ENCODE measurements at places on chromosomes 12 and 14. TPM values are rescaled to one million over a fixed set of nuclear protein-coding genes. Genes with fewer than 3 reads are reported as not detected.
A peak's percentile ranks its signal among the peaks of the same experiment; 100 is the strongest.

- no peak overlapping the region for H3K4me3 ChIP-seq
- DNase-seq: no peak
- no peaks in the 10 kb centered on the region for H3K27me3 ChIP-seq
- H3K4me1 ChIP-seq: peaks cover 5% of the 10 kb centered on the region
- no peak overlapping the region for H3K27ac ChIP-seq
- H3K36me3 ChIP-seq: no peaks in the 10 kb centered on the region
These were observed 28.7 kb upstream of the LRP1-AS start for GRCh38 chr12:57176139-57176477.

GRCh38 chr12:111993292-111994150, 19.4 kb downstream of the TMEM116 start:
- no peaks in the 10 kb centered on the region for H3K27me3 ChIP-seq
- no peaks in the 10 kb centered on the region for H3K36me3 ChIP-seq
- no peaks in the 10 kb centered on the region for H3K4me1 ChIP-seq
- no peak overlapping the region for H3K4me3 ChIP-seq

DNA sequence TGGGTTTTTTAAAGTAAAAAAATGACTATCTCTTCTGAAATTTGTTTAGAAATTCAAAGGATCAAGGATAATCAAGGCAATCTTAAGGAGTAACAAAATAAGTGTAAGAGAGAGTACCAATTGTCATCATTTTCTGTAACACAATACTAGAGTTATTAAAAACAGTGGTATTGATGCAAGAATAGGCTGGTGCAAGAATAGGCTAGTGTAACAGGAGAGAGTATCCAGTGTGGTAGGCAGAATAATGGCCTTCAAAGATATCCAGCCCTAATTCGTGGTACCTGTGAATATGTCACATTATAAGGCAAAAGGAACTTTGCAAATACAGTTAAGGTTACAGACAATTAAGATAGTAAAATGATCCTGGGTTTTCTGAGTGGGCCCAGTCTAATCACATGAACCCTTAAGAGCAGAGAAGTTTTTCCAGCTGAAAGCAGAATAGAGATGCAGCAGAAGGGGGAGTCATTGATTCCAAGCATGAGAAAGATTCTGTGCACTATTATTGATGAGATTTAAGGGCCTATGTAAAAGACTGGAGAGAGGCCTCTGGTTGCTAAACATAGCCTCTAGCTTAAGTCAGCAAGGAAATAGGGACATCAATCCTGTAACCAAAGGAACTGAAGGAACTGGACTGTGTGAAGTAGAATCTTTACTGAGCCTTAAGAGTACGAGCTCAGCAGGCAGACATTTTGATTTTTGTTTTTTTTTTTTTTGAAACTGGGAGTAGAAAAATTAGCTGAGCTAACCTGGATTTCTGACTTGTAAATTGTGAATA, 134.1 kb downstream of the GPHN start:
- no peaks in the 10 kb centered on the region for H3K27me3 ChIP-seq
- H3K4me1 ChIP-seq: no peaks in the 10 kb centered on the region
- no peak for DNase-seq
- no peaks in the 10 kb centered on the region for H3K36me3 ChIP-seq
- no peak overlapping the region for H3K4me3 ChIP-seq
- H3K27ac ChIP-seq: no peak overlapping the region

DNA sequence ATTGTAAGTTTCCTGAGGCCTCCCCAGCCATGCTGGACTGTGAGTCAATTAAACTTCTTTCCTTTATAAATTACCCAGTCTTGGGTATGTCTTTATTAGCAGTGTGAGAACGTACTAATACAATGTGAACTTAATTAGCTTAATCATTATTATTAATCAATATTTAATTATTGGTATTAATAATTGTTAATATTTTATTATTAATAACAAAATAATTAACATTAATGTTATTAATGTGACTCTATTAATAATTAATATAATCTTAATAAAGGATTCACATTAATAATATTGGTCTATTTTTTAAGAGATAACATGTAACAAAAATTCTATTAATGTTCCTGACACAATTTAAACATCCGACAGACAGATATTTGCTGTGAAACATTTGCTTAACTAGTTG, 164.9 kb upstream of the ATF7IP start:
- no peak overlapping the region for H3K4me3 ChIP-seq
- no peak for DNase-seq
- H3K27me3 ChIP-seq: no peaks in the 10 kb centered on the region
- no peaks in the 10 kb centered on the region for H3K4me1 ChIP-seq
- no peaks in the 10 kb centered on the region for H3K36me3 ChIP-seq

- no peaks in the 10 kb centered on the region for H3K36me3 ChIP-seq
- no peaks in the 10 kb centered on the region for H3K27me3 ChIP-seq
- H3K4me1 ChIP-seq: no peaks in the 10 kb centered on the region
- no peak overlapping the region for H3K4me3 ChIP-seq
These were observed 166.6 kb downstream of the KTN1 start for GRCh38 chr14:55746558-55746957.

- H3K27ac ChIP-seq: no peak overlapping the region
- no peak for DNase-seq
- H3K4me3 ChIP-seq: no peak overlapping the region
- H3K36me3 ChIP-seq: no peaks in the 10 kb centered on the region
- H3K4me1 ChIP-seq: no peaks in the 10 kb centered on the region
These were observed 16.1 kb upstream of the SUSD6 start for GRCh38 chr14:69595336-69595735.

- H3K4me1 ChIP-seq: no peaks in the 10 kb centered on the region
- no peaks in the 10 kb centered on the region for H3K27me3 ChIP-seq
- no peaks in the 10 kb centered on the region for H3K36me3 ChIP-seq
- H3K4me3 ChIP-seq: no peak overlapping the region
- DNase-seq: no peak
These were observed 32.6 kb upstream of the DAAM1 start for GRCh38 chr14:59155886-59156285.

DNA sequence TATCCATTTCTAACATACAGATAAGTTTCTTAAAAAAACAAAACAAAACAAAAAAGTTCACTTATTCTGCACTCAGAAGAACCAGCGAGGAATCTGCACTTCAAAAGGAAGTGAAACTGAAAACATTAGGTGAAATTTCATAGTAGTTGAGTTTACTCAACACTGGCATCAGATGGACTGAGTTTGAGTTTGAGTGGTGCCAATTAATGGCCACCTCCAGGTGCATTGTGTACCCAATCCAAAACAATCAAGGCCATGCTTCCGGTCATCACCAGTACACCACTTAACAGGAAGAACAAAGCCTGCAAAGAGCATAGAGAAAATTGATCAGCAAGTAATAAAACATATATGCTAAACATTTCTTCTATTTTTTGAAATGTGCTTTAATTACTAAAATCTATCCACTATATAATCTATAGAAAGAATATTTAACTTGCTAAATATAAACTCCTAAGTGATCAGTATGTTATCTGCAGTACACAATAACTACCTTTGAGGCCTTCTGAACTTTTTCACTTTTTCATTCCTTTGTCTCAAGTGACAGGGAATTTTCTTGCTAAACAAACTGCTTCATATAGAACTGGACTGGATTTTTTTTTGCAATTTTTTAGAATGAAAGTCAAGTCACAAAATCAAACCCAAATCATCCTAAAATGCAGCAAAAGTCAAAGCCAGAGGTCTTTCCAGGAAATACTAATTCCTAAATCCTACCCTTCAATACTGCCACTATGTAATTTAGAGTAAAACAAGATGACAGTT, 11.5 kb downstream of the SLC38A2 start:
- H3K27me3 ChIP-seq: no peaks in the 10 kb centered on the region
- DNase-seq: no peak
- no peak overlapping the region for H3K27ac ChIP-seq
- H3K36me3 ChIP-seq: no peaks in the 10 kb centered on the region
- no peaks in the 10 kb centered on the region for H3K4me1 ChIP-seq

GRCh38 chr12:11896417-11896929, 174.3 kb upstream of the BCL2L14 start:
- H3K27ac ChIP-seq: no peak overlapping the region
- no peaks in the 10 kb centered on the region for H3K36me3 ChIP-seq
- no peak overlapping the region for H3K4me3 ChIP-seq
- no peaks in the 10 kb centered on the region for H3K27me3 ChIP-seq
- DNase-seq: no peak
- H3K4me1 ChIP-seq: peaks cover 2% of the 10 kb centered on the region

GRCh38 chr12:14126692-14127091, 145.3 kb upstream of the GRIN2B start:
- no peak overlapping the region for H3K4me3 ChIP-seq
- H3K27me3 ChIP-seq: no peaks in the 10 kb centered on the region
- H3K4me1 ChIP-seq: no peaks in the 10 kb centered on the region
- no peak for DNase-seq

GRCh38 chr14:69612014-69612782, 802 bp downstream of the SUSD6 start:
- peak overlapping the region; percentile 62 for H3K4me3 ChIP-seq
- H3K27ac ChIP-seq: peak overlapping the region; percentile 87
- no peaks in the 10 kb centered on the region for H3K36me3 ChIP-seq
- H3K4me1 ChIP-seq: peaks cover 14% of the 10 kb centered on the region
- peak; percentile 55 for DNase-seq
- H3K27me3 ChIP-seq: no peaks in the 10 kb centered on the region

GRCh38 chr14:64005822-64006221, 153.0 kb downstream of the SYNE2 start:
- H3K27me3 ChIP-seq: no peaks in the 10 kb centered on the region
- H3K36me3 ChIP-seq: no peaks in the 10 kb centered on the region
- peaks cover 2% of the 10 kb centered on the region for H3K4me1 ChIP-seq
- no peak overlapping the region for H3K27ac ChIP-seq

DNA sequence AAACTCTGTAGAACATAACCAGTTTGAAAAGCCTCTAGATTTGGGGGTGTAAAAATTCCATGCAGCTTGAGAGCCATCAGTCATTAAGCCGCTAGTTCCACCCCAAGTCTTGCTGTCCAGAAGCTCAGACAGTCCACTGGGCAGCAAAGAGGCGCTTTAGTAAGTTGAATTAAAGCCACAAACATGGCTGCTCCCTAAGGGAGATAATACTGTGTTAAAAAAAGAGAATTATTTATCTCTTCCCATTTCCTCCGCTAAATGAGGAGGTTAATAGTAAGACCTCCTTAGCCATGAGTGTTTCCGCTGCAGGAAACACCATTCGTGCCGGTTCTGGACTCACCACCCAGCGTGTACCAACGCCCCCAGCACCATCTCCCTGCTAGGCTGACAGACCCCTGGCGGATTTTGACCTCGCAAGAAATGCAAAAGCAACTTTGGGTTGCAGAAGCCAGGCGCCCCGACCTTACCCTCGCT, 536 bp downstream of the TM7SF3 start:
- no peak for DNase-seq
- peaks cover 9% of the 10 kb centered on the region for H3K4me1 ChIP-seq
- no peaks in the 10 kb centered on the region for H3K36me3 ChIP-seq

DNA sequence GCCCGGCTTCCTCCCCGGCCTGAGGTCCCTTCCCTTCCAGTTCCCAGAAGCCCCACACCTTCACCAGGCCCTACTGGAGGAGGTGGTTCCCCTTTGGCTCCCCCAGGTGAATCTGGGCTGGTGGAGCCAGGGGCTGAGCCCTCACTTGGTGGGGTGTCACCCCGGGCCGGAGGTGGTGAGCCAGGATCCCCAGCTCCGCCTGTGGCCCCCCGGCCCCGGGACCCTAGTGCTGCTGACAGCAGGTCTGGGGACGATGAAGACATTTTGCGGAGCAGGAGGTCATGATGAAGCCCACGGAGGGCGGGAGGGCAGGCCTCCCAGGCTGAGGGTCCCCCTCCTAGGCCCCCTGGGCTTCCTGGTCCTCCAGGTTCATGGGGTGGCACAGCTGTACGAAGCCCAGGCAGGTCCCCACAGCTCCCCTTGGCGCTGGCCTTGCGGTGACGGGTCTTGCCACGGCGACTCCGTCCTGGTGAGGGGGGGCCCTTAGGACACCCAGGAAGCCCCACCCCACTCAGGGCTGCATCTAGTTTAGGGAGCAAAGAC, 16.6 kb downstream of the MAP3K12 start:
- no peak overlapping the region for H3K27ac ChIP-seq
- no peak for DNase-seq
- peaks cover 2% of the 10 kb centered on the region for H3K4me1 ChIP-seq
- H3K4me3 ChIP-seq: no peak overlapping the region
- H3K27me3 ChIP-seq: no peaks in the 10 kb centered on the region
- no peaks in the 10 kb centered on the region for H3K36me3 ChIP-seq

DNA sequence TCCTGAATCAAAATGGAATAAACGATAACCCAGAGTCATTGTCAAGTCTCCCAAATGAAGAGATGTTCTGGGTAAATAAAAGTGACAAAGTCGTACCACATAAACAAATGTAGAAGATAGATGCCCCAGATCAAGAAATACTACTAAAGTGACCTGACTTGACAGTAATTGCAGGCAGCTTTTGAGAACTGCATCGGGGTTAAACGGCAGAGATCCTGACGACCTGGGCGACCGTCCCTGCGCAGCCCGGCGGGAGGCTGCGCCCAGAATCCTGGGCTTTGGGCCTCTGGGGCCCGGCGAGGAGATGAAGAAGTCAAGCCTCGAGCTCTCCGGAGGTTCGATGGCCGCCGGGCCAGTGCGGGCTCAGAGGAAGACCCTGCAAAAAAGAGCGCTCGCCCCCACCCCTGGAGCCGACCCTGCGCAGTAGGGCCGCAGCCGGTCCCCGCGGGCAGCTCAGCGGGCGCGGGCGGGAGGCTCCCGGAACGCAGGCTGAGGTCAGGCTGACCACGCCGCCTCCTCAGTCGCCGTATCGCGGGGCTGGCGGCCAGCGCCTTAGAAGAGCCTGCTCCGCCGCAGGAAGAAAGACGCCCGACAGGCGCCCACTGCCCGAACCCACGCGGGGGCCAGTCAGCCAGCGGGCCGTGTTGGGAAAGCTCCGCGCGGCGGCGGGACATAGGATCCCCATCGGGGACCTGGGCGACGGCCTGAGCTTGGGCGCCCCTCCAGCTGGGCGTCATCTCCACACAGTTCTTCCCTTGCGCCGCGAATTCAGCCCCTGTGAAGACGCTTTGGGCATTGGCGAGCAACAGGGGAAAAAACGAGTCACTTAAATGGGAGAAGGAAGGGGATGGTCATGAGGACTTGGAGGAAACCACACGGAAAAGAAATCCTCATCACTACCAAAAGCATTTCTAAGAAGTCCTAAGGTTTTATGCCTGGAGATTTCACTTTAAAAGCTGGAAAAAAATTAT, 16.0 kb downstream of the NKX2-1 start:
- H3K36me3 ChIP-seq: no peaks in the 10 kb centered on the region
- H3K4me3 ChIP-seq: no peak overlapping the region
- no peaks in the 10 kb centered on the region for H3K27me3 ChIP-seq
- no peak for DNase-seq
- no peak overlapping the region for H3K27ac ChIP-seq

GRCh38 chr14:51733147-51733546, 81.4 kb downstream of the FRMD6 start:
- H3K4me3 ChIP-seq: no peak overlapping the region
- DNase-seq: no peak
- H3K27ac ChIP-seq: no peak overlapping the region
- no peaks in the 10 kb centered on the region for H3K27me3 ChIP-seq
- no peaks in the 10 kb centered on the region for H3K36me3 ChIP-seq

SIX6 gene
- not detected for polyA plus RNA-seq

DPPA3 gene
- polyA plus RNA-seq: not detected

RD3L gene
- polyA plus RNA-seq: not detected

FGF6 gene
- polyA plus RNA-seq: not detected

DIO3 gene
- 3.1 TPM for polyA plus RNA-seq

GALNT9 gene
- not detected for polyA plus RNA-seq

ENO2 gene
- polyA plus RNA-seq: 5.0 TPM

DACT1 gene
- 37.0 TPM for polyA plus RNA-seq

ZC2HC1C gene
- polyA plus RNA-seq: 0.46 TPM

KCNH3 gene
- polyA plus RNA-seq: not detected

SLC38A4 gene
- 0.18 TPM for polyA plus RNA-seq
